ENCODE measurements at places on chromosomes 3 and 15. TPM values are rescaled to one million over a fixed set of nuclear protein-coding genes. Genes with fewer than 3 reads are reported as not detected.

The A4GNT gene
- not detected for total RNA-seq

- peak; percentile 64 for DNase-seq
- no peaks in the 10 kb centered on the region for H3K36me3 ChIP-seq
- peaks cover 17% of the 10 kb centered on the region for H3K4me1 ChIP-seq
- H3K27ac ChIP-seq: peak overlapping the region; percentile 81
Observed at GRCh38 chr15:89665449-89666181, 10.3 kb upstream of the KIF7 start.

GRCh38 chr15:50883903-50884302 lies 24.6 kb upstream of the AP4E1 start:
- no peak overlapping the region for H3K27ac ChIP-seq
- H3K4me3 ChIP-seq: no peak overlapping the region
- no peak for DNase-seq
- peaks cover 19% of the 10 kb centered on the region for H3K4me1 ChIP-seq
- H3K27me3 ChIP-seq: no peaks in the 10 kb centered on the region

The VIPR1 gene
- total RNA-seq: 9.3 TPM

- H3K4me1 ChIP-seq: no peaks in the 10 kb centered on the region
- H3K36me3 ChIP-seq: no peaks in the 10 kb centered on the region
- no peaks in the 10 kb centered on the region for H3K27me3 ChIP-seq
- no peak for DNase-seq
- no peak overlapping the region for H3K27ac ChIP-seq
Observed at GRCh38 chr3:81003008-81003645, 758.3 kb downstream of the GBE1 start.

DNA sequence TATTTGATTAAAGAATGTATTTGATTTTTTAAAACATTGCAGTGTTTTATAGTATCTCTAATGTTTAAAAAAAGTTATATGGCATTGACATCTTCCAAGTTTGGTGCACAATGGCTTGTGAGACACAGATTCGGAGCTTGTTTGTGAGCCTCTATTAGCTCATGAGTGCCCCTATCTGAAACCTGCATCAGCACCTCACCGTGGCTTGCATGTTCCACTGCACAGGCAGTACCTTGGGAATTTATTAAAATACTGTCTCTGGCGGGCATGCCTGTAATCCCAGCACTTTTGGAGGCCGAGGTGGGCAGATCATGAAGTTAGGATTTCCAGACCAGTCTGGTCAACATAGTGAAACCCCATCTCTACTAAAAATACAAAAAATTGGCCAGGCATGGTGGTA lies 6.8 kb upstream of the RTP2 start:
- H3K4me3 ChIP-seq: no peak overlapping the region
- H3K4me1 ChIP-seq: no peaks in the 10 kb centered on the region
- H3K36me3 ChIP-seq: no peaks in the 10 kb centered on the region

DNA sequence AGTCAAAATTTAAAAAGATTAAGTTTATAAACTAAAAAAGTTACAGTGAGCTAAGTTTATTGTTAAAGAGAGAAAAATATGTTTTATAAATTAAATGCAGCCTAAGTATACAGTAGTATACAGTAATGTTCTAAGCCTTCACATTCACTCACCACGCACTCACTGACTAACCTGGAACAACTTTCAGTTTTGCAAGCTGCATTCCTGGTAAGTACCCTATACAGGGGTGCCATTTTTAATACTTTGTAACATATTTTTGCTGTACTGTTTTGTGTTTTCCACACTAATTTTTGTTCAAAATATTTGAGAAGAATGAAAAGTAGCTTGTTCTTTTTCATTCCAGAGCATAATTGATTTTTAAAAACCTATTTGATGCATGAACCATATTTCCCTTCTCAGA lies 524.9 kb downstream of the RBMS3 start:
- H3K36me3 ChIP-seq: no peaks in the 10 kb centered on the region
- H3K27ac ChIP-seq: no peak overlapping the region
- no peaks in the 10 kb centered on the region for H3K27me3 ChIP-seq
- no peaks in the 10 kb centered on the region for H3K4me1 ChIP-seq
- no peak overlapping the region for H3K4me3 ChIP-seq

- peak overlapping the region; percentile 88 for H3K27ac ChIP-seq
- no peak for DNase-seq
- H3K4me1 ChIP-seq: peaks cover 14% of the 10 kb centered on the region
- no peaks in the 10 kb centered on the region for H3K27me3 ChIP-seq
- H3K36me3 ChIP-seq: no peaks in the 10 kb centered on the region
Observed at GRCh38 chr3:124986192-124987143, 51.9 kb upstream of the MUC13 start.

The CHMP2B gene
- 28.2 TPM for total RNA-seq

GRCh38 chr3:140143367-140144069 lies 208.5 kb downstream of the CLSTN2 start:
- H3K36me3 ChIP-seq: no peaks in the 10 kb centered on the region
- H3K27ac ChIP-seq: no peak overlapping the region
- no peak overlapping the region for H3K4me3 ChIP-seq
- peak; percentile 16 for DNase-seq
- no peaks in the 10 kb centered on the region for H3K27me3 ChIP-seq
- no peaks in the 10 kb centered on the region for H3K4me1 ChIP-seq

DNA sequence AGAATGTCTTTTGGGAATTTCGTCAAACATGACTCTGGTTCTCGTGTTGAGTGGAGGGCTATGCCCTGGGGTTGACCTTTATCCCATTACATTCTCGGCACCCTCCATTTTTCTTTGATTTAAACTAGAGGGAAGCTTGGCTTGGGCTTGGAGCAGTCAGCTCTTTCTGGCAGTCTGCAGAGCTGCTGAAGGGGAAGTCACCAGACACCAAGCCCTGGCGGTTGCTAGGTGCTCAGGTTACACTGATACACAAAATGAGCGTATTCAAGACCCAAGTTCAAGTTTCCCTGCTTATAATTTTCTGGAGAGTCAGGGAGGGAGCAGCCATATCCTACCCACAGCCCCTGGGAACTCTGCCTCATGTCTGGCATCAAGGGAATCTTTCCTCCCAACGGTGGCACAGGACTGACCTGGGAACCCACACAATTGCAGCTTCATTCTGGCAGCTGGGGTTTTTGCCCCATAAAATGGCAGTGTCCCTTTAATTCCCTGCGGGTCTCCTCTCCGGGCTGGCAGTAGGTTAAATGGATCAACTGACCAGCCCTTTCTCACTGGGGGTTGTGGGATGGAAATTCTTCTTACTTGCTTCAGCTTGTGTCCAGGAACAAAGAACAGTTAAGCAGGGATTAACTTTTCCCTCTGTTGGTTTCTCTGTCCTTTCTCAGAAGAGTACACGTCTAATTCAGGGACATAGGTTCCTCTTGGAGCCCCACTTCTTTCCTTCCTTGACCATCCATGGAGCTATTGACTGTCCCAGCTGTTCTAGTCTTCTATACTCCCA lies 110.0 kb upstream of the DLG1 start:
- H3K27me3 ChIP-seq: no peaks in the 10 kb centered on the region
- H3K4me3 ChIP-seq: no peak overlapping the region
- DNase-seq: no peak
- no peak overlapping the region for H3K27ac ChIP-seq
- no peaks in the 10 kb centered on the region for H3K4me1 ChIP-seq

DNA sequence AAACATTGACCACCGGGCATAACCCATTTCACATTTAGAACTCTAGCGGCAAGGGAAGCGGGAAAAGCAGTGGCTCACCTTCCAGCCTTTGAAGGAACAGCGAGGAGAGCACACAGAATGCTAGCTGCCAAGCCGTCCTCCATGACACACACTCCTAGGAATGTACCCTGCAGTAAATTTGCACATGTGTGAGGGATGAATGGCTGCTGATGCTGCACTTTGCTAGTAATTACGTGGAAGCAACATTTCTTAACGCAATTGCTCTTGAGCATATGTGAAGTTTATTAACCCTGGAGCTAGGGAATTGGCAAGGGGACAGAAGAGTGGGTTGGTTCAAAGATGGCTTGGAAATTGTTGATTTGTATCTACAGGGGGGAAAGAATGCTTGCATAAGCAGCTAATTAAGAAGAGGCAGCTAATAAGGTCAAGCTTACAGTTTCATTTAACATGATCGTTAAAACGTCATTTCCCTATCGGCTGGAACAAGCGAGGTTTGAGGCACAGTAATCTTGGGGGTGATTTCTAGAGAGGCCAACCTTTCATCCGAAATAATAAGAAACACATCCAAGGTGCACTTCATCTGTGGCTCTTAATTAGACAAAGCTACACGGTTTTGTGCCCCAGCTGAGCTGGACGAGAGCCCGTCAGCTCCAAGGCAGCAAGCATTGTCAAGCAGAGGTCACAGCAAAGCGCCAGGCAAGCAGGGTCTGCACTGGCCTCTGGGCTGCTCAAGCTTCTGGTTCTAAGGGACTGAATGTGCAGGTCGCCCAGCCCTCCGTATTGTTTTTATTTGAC lies 123.4 kb downstream of the CHSY1 start:
- DNase-seq: no peak
- no peaks in the 10 kb centered on the region for H3K36me3 ChIP-seq
- peaks cover 20% of the 10 kb centered on the region for H3K4me1 ChIP-seq
- peak overlapping the region; percentile 79 for H3K27ac ChIP-seq

DNA sequence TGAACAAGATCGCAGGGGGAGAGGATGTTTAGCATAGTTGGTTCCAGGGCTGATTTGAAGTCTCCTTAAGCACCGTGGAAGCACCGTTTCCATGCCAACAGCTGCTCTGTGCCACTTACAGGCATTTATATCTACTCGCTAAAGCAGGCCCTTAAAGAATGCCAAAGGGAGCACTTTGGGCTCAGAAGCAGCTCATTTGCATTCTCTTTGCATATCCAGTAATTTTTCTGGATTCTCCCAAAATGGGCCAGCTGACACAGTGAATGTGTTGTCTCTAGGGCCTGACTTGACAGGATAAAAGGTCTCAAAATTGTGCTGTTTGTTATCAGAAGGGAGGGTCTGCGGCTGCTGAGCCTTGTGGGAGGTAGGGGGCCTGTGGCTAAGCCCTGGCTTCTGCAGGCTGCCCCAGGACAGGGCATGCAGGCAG lies 138.6 kb downstream of the FBLN2 start:
- no peak for DNase-seq
- H3K27ac ChIP-seq: no peak overlapping the region
- no peaks in the 10 kb centered on the region for H3K27me3 ChIP-seq
- no peak overlapping the region for H3K4me3 ChIP-seq
- no peaks in the 10 kb centered on the region for H3K36me3 ChIP-seq

GRCh38 chr15:55289011-55289745 lies 435 bp downstream of the RAB27A start:
- no peaks in the 10 kb centered on the region for H3K27me3 ChIP-seq
- DNase-seq: no peak
- H3K4me1 ChIP-seq: peaks cover 15% of the 10 kb centered on the region
- peak overlapping the region; percentile 76 for H3K4me3 ChIP-seq

The COL8A1 gene
- 23.1 TPM for total RNA-seq

The ACKR2 gene
- total RNA-seq: 7.9 TPM

DNA sequence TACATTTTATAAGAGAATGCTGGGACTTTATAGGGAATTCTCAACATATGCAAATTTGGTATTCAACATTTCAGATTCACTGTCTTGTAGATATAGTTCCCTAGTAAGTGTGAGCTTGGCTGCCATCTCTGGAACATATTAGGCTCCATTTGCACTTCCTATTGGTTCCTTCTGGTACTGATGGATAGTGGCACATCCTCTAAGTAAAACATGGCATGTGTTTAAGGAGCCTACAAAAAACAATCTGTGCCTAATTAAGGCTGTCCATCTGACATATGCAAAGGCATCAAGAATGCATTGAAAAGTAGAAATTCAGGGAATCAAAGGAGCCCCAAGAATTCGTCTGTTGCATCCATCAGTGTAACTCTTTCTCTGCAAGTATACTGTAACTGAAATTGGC lies 344.1 kb downstream of the UNC13C start:
- H3K4me1 ChIP-seq: no peaks in the 10 kb centered on the region
- H3K27ac ChIP-seq: no peak overlapping the region
- DNase-seq: no peak
- no peak overlapping the region for H3K4me3 ChIP-seq

- H3K27ac ChIP-seq: no peak overlapping the region
- no peaks in the 10 kb centered on the region for H3K27me3 ChIP-seq
- peaks cover 8% of the 10 kb centered on the region for H3K4me1 ChIP-seq
- no peak for DNase-seq
- no peak overlapping the region for H3K4me3 ChIP-seq
Observed at GRCh38 chr15:63163217-63163616, 5.9 kb upstream of the RPS27L start.

The PLOD2 gene
- total RNA-seq: 27.0 TPM

The LMLN gene
- 18.9 TPM for total RNA-seq

DNA sequence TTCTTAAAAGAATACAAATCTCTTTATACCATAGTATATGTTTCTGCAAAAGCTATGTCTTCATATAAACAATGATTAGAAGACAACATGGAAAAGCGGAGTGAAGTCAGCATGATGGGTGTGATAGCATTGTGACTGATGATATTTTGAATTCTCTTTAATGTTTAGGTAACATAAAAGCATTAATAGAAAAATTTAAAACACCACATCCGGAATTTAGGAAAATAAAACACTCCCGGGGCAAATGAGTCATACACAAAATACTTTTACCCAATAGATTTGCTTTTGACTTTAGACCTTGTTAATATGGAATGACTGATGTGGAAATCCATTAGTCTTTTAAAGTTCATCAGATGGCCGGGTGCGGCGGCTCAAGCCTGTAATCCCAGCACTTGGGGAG lies 134.7 kb downstream of the P3H2 start:
- H3K4me3 ChIP-seq: no peak overlapping the region
- no peaks in the 10 kb centered on the region for H3K27me3 ChIP-seq
- no peak overlapping the region for H3K27ac ChIP-seq
- peaks cover 15% of the 10 kb centered on the region for H3K4me1 ChIP-seq
- DNase-seq: no peak
- H3K36me3 ChIP-seq: no peaks in the 10 kb centered on the region

DNA sequence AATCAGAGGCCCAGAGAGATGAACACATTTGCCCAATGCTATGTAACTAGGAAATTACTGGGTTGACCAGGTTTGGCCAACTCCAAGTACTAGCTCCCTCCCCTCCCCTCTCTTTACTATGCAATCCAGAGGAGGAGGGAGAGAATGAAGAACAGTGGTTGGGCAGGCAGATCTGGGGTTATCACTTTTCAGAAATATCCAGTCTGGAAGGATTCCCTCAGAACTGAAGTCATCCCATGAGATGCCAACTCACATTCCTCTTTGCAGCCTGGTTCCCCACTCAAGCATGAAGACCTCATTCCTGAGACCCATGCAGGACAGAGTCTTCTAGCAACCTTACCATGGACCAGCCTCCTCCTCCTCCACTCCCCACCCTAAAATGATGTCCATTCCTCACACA lies 201.1 kb downstream of the TLE3 start:
- H3K27me3 ChIP-seq: no peaks in the 10 kb centered on the region
- H3K27ac ChIP-seq: no peak overlapping the region
- no peak overlapping the region for H3K4me3 ChIP-seq
- no peak for DNase-seq
- no peaks in the 10 kb centered on the region for H3K36me3 ChIP-seq

The ZNF609 gene
- 33.1 TPM for total RNA-seq

The IQCH gene
- total RNA-seq: 1.5 TPM

GRCh38 chr3:187793618-187794017 lies 48.4 kb upstream of the BCL6 start:
- no peak overlapping the region for H3K27ac ChIP-seq
- no peak for DNase-seq
- H3K4me3 ChIP-seq: no peak overlapping the region
- H3K27me3 ChIP-seq: no peaks in the 10 kb centered on the region

GRCh38 chr15:60751985-60752952 lies 273.3 kb upstream of the ICE2 start:
- peak overlapping the region; percentile 8 for H3K4me3 ChIP-seq
- no peak for DNase-seq
- H3K4me1 ChIP-seq: peaks cover 9% of the 10 kb centered on the region
- no peaks in the 10 kb centered on the region for H3K27me3 ChIP-seq
- no peaks in the 10 kb centered on the region for H3K36me3 ChIP-seq
- peak overlapping the region; percentile 71 for H3K27ac ChIP-seq

- no peaks in the 10 kb centered on the region for H3K36me3 ChIP-seq
- no peak overlapping the region for H3K4me3 ChIP-seq
- no peaks in the 10 kb centered on the region for H3K4me1 ChIP-seq
- no peak overlapping the region for H3K27ac ChIP-seq
- DNase-seq: no peak
Observed at GRCh38 chr15:62833646-62834045, 208.9 kb upstream of the TPM1 start.

The ALDH1L1 gene
- total RNA-seq: 19.2 TPM
